Activated CD4-positive, alpha-beta T cell treated with anti-CD3 and anti-CD28 coated beads, Interleukin-2, amount 50 U/mL, for 48 hours (primary cell): ENCODE measurements at places on chromosomes 16 and 17.

GRCh38 chr16:11605891-11606290, 19.2 kb upstream of the LITAF start:
- DNase-seq: no peak

DNA sequence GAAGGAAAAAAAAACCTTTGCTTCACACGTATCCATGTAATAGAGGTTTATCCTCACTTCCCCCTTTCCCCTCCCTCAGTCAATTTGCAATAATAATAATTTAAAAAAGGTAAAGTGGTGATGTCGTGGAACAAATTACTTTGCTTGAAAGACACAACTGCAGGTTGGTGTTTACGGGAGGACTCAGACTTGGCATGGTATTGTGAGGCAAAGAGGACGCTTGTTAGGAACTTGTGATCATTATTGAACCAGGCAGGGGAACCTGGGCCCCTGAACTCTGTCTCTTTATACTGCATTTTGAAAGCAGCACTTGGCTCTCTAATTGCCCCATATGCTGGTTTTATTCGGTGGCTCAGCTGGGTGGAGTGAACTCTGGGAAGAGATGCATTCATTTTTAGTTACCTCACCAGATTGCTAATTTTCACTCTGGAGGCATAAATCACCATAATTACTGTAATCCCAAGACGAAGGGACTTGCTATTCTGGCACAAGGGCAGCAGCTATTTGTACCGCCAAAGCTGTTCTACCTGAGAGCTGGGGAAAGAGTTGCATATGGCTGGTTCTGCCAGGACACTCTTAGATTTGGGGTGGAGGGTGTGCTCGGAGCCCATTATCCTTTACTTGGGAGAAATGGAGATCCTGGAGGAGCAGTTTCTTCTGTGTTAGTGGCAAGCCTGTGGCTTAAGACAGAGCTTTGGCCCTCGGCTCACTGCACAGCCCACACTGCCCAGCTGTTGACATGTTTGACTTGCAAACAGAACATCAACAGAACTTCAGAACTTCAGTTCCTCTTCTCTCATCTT, 5.7 kb upstream of the DHX8 start:
- no peak for DNase-seq

DNA sequence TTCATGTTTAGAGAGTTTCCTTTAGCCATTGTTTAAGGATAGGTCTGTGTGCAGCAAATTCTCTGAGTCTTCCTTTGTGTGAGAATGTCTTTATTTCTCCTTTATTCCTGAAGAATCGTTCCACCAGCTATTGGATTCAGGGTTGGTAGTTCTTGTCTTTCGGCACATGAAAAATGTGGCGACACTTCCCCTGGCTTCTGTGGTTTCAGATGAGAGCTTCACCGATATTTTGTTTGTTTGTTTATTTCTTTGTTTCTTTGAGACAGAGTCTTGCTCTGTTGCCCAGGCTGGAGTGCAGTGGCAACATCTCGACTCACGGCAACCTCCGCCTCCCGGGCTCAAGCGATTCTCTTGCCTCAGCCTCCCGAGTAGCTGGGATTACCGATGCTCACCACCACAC, 18.6 kb downstream of the MPO start:
- no peak for DNase-seq

- no peak for DNase-seq
Observed at GRCh38 chr17:61402073-61402541, 2.5 kb downstream of the TBX2 start.

DNA sequence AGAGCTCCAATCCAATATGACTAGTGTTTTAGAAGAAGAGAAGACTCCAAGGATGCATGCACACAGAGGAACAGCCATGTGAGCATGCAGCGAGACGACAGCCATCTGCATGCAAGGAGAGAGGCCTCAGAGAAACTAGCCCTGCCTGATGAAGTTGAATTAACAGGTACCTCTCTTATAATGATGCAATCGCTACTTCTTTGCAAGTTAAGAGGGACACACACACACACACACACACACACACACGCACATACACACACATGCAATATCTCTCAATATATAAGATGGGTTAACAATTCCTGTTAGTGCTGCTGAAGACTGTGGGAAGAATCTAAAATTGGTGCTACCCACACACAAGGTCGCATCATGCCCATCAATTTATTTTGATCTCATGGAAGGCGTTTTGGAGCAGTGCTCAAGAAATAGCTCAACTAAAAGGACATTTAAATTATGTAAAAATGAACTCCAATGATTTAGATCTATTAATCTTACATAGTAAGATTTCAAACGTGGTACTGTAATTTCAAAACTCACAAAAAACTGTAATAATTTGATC, 7.0 kb upstream of the GINS3 start:
- DNase-seq: no peak

DNA sequence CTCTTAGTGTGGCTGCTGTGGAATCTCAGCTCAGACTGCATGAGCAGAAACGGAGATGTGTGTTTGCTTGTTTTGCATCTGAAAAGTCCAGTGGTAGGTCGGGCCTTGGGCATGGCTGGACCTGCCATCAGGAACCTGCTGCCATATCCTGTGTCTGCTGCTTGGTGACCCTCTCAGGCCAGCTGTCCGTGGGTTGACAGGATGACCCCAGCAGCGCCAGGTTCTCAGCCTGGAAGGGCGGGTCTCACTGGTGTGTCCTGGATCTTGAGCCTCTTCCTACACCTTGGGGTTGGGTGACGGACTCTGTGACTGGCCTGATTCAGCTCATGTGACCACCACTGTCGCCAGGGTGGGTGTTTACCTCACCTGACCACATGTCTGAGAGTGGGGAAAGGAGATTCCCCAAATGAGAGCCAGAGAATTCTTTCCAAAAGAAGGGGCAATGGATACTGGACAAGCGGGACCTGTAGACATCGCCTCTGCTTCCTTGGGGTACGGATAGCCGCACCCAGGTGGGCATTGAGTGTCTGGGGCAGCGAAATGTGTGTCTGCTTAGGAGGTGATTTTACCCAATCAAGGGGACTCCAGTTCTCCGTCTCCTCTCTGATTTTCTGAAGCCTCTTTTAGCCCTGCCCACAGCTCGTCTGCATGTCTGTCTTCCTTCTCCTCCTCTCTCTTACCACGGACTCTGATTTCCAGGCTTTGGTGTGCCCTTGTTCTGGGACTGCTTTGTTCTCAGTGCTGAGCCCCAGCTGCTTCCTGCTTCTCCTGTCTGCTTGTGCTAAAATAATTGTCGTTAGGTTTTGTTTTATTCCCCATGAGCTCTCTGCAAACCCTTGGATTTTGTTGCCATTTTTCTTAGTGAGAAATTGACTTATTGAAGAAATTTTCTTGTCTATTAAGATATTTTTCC, 399.7 kb downstream of the CPPED1 start:
- DNase-seq: no peak

- no peak for DNase-seq
Observed at GRCh38 chr17:9769036-9769695, 22.2 kb downstream of the DHRS7C start.

GRCh38 chr16:35797811-35798210, 2338.4 kb downstream of the TP53TG3F start:
- no peak for DNase-seq

DNA sequence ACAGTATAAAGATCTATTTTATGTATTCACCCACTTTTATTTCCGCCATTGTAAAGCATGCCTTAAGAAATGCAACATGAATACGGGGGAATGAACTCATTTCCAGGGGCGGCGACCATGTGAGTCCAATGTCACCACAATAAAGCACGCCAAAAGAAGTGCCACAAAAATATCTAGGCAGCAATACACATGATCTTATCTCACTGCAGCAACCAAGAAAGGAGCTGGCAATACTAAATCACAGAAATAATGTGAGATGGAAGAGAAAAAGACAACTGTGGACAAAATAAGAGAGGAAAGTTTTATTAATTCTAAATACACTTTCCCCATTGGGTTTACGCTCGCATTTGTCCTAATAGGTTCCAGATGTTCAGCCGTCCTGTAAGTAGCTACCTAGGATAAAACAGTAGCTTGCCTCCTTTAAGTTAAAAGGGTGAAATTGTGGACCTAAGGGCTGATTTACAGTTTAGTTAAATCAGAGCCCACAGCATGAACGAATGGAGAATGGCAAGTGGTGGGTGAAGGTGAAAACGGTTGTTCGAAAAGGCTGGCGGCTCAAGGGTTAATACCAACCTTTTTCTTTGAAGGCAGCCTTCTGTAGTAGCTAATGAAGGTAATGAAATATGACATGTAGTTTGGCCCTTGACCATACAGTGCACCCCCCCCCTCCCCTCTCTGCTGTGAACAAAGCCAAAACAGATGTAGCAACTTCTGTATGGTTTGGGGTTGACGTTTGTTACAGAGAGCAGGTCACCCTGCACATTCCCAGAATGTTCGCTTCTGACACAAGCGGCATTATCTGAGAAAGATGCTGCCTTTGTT, 504.2 kb upstream of the PSMD7 start:
- no peak for DNase-seq

DNA sequence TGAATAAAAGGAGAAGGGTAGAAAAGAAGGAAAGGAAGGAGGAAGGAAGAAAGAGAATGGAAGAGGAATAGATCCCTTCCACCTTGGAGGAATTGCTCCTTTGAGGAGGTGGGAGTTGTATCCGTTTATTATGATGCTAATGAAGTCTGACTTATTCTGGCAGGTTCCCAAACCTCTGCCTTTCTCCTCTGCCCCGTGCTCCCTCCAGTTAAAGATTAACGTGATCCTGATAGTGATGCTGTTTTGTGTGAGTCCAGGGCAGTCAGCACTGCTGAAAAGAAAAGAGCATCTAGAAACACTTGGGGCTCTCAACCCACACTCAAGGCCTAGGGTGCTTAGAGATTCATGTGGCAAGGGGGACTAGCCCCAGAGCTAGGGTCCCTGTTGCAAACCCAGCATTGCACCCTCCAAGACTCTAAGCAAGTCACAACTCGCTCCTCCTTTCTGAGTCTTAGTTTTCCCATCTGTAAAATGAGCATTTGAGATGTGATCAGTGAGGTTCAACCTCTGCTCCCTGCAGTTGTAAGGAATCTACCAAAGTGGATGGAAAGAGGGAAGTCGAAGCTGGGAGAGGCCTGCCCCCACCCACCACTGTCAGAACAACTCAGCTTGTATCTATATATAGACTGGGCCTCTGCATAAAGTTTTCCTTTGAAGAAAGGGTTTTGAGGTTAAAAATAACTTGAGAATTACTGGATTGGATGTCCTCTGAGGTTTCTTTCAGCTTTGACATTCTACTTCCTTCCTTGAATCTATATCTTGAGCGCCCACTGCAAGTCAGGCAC, 46.9 kb upstream of the TMEM132E start:
- DNase-seq: no peak

GRCh38 chr16:54027062-54027461, 259.5 kb downstream of the IRX3 start:
- no peak for DNase-seq

DNA sequence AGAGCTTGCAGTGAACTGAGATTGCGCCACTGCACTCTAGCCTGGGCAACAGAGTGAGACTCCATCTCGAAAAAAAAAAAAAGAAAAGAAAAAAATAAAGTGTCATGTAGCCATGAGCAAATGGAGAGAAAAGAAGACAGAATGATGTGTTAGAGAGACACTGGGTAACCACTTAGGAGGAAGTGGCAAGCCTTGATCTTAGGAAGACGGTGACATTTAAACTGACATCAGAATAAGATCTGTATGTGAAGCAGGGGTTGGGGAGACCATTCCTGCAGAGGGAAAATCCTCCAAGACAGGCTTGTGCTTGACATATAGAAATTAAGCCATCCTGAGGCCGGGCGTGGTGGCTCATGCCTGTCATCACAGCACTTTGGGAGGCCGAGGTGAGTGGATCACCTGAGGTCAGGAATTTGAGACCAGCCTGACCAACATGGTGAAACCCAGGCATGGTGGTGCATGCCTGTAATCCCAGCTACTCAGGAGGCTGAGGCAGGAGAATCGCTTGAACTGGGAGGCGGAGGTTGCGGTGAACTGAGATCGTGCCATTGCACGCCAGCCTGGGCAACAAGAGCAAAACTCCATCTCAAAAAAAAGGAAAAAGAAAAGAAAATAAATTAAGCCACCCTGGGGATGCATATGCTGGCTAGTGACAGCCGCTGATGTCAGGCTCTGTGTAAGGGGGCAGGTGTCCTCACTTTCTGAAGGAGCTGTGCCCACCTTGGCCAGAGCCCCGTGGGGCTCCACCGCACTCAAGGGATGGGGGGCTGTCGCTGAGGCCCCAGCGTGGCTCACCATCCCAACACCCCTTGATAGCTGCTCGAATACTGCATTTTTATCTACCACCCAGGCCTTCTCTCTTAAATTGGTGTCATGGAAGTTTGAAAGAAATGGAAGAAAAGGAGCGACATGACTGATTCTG, 13.1 kb upstream of the CYB5B start:
- DNase-seq: no peak

GRCh38 chr17:32558997-32559650, 72.3 kb downstream of the CDK5R1 start:
- DNase-seq: no peak

DNA sequence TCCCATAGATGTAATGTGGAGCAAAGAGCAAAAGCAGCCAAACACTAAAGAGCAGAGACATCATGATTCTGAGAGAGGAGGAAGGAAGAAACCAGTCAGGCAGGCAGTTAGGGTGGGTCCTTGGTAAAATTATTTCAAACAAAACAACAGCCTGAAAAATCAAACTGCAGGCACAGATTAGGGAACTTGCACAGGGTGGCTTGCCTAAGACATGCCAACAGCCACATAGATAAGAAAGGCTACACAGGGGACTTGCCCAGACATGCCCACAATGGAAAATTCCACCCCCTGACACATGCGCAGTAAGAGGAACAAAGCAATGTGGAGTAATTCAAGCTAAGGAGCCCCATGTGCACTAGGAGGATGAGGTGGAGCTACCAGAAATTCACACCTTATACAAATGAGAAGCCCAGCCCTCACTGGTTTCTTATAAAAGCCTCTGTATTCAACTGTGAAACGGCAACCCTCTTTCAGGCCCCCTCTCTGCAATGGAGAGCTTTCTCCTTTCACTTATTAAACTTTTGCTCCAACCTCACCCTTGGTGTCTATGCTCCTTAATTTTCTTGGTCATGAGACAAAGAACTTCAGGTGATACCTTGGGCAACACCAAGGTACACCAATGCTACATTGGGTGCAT, 7.3 kb upstream of the GAS7 start:
- DNase-seq: no peak

GRCh38 chr17:62032480-62032879, 32.6 kb downstream of the MED13 start:
- DNase-seq: no peak

- DNase-seq: no peak
Observed at GRCh38 chr16:22861580-22861979, 47.6 kb downstream of the HS3ST2 start.

- DNase-seq: no peak
Observed at GRCh38 chr17:80455336-80455710, 21.1 kb downstream of the NPTX1 start.

DNA sequence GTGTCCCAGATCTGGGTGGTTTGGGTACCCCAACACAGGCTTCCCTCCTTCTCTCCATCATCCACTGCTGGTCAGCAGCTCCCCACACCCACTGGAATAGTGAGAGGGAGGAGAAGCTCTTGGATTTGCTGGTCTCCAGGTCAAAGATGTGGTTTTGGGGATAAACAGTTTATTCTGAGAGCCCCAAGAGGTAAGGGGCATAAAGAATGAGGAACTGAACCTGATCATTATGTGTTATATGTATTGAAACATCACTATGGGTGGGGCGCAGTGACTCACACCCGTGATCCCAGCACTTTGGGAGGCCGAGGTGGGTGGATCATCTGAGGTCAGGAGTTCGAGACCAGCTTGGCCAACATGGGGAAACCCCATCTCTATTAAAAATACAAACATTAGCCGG, 3.9 kb downstream of the DPEP2 start:
- DNase-seq: no peak
